ENCODE measurements at places on chromosomes 4 and X.
A peak's percentile ranks its signal among the peaks of the same experiment; 100 is the strongest.

DNA sequence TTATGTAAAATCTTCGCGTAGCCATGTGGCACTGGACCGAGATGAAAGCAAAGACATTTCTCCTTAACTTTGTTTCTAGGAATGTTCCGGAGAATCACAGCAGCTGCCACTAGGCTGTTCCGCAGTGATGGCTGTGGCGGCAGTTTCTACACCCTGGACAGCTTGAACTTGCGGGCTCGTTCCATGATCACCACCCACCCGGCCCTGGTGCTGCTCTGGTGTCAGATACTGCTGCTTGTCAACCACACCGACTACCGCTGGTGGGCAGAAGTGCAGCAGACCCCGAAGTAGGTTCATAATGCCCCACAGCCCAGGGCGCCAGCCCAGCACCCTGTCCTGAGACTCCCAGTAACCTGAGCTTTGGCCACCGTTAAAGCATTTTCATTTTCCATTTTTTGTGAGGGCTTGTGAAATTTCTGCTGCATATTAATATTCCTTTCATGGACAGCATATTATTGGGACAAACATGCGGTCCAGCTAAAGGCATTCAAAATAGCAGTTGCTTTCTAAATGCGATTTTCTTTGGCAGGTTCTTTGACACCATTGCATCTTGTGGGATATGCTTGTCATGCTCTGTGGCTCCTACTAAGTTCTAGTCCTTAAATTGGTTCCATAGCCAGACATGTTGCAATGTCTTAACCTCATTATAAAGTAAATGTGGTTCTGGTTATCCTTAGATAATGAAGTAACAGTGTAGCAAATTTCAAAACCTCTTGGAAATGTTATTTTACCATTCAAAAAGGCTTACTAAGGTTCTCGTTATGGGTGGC is 49.1 kb upstream of the MSANTD1 start:
- DNase-seq = peak; percentile 28

DNA sequence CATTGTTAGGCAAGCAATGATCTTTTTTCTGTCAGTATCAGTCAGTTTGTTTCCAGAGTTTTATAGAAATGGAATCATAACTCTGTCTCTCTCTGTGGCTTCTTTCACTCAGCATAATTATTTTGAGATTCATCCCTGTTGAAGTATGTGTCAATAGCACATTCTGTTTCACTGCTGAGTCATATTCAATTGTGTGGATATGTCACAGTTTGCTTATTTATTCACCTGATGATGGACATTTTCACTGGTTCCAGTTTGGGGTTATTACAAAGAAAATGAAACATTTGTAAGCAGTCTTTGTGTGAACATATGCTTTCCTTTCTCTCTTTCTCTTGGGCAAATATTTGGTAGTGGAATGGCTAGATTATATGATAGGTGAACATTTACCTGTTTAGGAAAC is 10.2 kb upstream of the ZNF718 start:
- no peak for DNase-seq

- no peak for DNase-seq
Measured at GRCh38 chr4:48960988-48961635, 25.0 kb upstream of the CWH43 start.

- no peak for DNase-seq
Measured at GRCh38 chrX:87310780-87311179, 206.8 kb upstream of the KLHL4 start.

- no peak for DNase-seq
Measured at GRCh38 chr4:187304133-187304532, 580.5 kb upstream of the FAT1 start.
